Myocyte (in vitro differentiated cells): ENCODE measurements at places on chromosomes 2 and 18.

DNA sequence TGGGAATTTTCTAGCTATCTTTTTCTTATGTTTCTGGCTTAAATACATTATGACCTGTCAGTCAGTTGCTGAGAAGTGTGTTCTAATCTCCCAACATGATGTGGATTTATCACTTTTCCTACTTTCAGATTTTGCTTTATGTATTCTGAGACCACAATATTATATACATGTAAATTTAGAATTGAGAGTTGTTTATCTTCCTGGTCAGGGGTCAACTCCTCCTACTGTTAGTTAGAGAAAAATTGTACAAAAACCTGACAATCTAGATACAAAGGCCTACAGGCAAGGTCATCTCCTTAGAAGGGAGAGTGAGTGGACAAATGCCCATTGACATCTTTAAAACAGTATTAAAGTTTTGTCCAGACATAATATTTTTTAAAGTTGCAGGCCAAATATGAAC, 30.6 kb downstream of the C18orf63 start:
- DNase-seq: no peak

- DNase-seq: no peak
Observed at GRCh38 chr18:79068341-79068936, 755 bp upstream of the ATP9B start.

GRCh38 chr18:39225373-39225772, 1659.8 kb upstream of the CELF4 start:
- DNase-seq: no peak

DNA sequence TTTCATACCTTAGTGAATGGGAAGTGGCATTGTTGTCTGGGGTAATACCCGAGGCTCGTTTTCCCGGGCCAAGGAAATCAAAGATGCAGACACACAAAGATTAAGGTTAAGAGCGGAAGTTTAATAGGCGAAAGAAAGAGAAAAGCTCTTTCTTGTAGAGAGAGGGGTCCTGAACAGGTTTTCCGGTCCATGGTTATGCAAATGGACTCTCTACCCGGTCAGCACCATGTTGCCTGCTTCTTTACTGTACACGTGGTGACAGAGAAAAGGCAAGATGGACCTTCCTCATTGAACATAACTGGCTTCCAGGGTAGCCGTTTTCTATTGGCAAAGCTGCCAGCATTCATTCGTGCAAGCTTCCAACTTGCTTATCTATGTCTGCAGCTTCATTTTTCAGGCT, 2063.5 kb downstream of the SUCLG1 start:
- no peak for DNase-seq

GRCh38 chr2:109324861-109325260, 195.9 kb downstream of the SH3RF3 start:
- DNase-seq: peak; percentile 80

- no peak for DNase-seq
Observed at GRCh38 chr2:173300458-173300857, 54.2 kb upstream of the CDCA7 start.

DNA sequence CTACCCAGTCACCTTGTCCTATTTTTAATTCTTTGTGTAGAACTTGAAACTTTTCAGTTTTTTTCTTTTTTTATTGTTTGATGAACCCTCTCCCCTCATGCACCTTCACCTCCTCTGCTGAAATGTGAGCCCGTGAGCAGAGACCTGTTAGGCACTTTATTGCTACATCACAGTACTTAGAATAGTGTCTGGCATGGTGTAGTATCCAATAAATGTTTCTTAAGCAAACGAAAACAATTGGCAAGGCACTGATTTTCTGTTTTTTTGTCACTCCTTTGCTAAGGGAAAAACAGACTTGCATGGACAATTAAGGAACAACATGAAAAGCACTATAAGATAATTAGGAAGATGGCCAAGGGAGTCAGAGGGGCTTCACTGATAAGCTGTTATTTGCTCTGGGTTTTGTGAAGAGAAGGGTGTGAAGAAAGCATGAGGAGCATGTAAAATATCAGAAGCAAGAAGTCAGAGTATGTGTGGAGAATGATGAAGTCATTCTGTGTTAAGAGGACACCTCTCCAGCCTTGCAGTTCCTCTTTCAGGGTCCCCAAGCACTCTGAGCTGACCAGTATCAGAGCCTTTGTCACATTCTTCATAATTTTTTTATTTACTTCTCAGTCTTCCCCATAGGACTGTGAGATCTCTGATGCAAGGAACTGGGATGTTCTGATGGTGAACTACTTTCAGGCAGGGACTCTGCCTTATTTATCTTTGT, 99.7 kb upstream of the CAVIN2 start:
- DNase-seq: no peak

DNA sequence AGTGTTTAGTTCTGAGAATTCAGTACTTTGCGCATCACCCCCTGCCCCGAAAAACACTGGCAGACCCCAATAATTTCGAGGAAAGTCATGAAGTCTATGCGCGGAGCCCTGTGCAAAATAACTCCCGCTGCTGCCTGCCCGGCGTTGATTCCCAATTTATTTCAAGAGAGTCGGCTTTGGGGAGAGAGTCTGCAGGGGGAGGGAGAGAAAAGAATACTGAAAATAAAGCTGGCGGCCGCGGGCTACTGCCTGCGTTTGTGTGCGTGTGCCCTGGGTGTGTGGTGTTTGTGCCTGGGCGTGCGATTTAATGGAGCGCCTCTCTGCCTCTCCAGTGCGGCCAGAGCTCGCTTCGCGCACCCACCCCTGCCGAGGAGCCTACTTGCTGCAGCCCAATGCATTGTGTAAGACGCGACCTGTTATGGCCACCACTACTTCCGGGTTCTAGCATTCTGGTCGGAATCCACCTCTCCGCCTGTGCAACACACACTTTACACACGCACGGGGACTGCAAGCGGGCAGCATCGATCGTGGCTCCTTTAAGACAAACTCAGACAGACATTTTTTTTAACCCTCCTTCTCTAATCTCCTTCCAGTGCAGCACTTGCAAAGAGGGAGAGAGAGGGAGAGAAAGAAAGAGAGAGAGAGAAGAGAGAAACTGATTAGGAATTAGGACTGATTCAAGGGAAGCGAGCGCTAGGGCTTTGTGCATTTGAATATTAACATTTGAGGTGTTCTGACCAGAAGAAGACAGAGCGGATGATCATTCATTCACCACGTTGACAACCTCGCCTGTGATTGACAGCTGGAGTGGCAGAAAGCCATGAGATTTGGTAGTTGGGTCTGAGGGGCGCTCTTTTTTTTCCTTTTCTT, at the start of gene MEIS1:
Gene MEIS1, plus strand, starts transcription at position 447 of the 870 bp plus-strand sequence. CDS start 732 bp downstream, outside the sequence.
- peak; percentile 89 for DNase-seq

- DNase-seq: no peak
Observed at GRCh38 chr2:66872081-66872985, 437.4 kb downstream of the MEIS1 start.

DNA sequence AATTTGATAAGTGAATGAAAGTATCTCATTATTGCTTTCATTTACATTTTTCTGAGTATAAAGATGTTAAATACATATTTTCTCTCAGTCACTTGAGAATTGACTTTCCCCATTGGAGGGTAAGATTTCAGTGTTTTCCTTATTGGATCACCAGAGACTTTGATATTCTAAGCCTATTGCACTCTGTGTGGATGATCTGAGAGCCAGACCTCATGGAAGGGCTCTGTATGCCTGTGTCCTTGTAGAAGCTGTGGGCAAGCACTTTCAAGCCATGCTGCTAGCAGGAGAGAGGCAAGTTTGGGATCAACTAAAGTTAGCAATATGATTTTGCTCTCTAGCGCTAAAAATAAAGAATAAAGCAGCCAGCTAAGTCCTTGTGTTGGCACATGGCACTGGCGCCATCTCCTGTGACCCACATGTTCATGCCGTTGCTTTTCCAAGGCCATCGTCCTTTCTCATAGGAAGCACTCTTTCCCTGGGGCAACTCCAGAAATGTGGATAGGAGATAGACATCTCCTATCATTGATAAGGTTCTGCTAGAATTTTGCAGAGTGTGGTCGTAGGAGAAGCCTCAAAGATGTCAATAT, 72.6 kb downstream of the AOX1 start:
- peak; percentile 26 for DNase-seq

DNA sequence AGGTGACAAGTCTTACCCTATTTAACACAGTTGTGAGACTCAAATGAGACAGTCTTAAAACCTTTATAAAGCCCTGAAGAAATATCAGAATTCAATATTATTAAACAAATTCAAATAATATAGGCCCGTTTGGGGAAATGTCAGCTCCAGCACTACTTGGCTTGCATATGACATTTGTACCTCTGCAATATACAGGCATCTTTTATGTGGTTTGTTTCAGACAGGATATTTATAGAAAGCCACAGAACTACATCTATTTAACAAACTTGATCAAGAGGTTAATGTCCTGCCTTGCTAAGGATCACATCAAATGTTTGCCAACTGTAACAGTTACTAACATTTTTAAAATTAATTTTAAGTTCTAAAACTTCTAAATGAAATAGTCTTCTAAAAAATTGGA, 3.2 kb upstream of the MREG start:
- peak; percentile 58 for DNase-seq

GRCh38 chr18:64180171-64180570, 31.3 kb upstream of the LINC00305 start:
- no peak for DNase-seq

DNA sequence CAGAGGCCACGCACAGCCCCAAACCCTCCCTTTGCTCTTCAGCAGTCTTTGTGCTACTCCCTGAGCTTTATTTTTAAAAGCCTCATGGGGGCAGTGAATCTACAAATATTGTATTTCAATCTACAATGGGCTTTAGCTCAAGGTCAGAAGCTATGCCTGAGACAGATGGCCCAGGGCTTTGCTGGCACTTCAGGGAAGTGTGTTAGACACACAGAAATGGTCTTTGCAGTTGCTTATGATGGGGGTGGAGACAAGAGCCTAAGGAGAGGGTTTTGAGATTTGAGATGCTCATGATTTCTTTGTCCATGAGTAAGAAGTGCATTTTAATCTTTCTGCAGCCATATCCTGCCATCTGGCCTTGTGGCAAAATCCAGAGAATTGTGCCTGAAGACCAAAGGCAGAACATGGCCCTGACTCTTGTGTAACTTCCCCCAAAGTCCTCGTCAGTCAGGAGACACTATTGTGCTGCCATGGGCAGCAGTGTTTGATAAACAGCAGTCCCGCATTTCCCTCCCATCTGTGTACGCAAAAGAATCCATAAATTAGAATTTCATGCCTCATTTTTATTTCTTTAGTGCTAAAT, 92.6 kb downstream of the VAPA start:
- peak; percentile 75 for DNase-seq

DNA sequence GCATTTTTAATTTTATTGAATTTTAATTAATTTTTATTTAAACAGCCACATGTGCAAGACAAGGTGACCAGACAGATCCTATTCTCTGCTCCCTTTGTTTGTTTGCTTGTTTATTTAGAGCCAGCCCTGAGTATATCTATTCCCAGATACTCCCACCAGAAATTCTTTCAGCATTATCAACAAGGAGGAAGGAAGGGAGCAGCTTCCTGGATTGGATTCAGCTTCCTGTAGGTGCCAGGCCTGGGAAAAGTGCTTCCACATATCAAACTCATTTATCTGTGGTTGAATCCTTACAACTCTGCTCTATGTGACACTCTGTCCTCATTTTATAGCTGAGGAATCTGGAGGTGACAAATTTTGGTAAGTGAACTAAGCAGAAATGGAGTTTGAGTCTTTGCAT, 60.5 kb upstream of the KLF7 start:
- no peak for DNase-seq

GRCh38 chr18:4960578-4960977, 236.5 kb downstream of the AKAIN1 start:
- DNase-seq: no peak

GRCh38 chr18:69127873-69128500, 272.7 kb upstream of the DOK6 start:
- DNase-seq: peak; percentile 5

- DNase-seq: peak; percentile 53
Observed at GRCh38 chr2:210360412-210360811, 45.4 kb upstream of the MYL1 start.

- DNase-seq: no peak
Observed at GRCh38 chr2:202773301-202773973, 98.1 kb downstream of the ICA1L start.

DNA sequence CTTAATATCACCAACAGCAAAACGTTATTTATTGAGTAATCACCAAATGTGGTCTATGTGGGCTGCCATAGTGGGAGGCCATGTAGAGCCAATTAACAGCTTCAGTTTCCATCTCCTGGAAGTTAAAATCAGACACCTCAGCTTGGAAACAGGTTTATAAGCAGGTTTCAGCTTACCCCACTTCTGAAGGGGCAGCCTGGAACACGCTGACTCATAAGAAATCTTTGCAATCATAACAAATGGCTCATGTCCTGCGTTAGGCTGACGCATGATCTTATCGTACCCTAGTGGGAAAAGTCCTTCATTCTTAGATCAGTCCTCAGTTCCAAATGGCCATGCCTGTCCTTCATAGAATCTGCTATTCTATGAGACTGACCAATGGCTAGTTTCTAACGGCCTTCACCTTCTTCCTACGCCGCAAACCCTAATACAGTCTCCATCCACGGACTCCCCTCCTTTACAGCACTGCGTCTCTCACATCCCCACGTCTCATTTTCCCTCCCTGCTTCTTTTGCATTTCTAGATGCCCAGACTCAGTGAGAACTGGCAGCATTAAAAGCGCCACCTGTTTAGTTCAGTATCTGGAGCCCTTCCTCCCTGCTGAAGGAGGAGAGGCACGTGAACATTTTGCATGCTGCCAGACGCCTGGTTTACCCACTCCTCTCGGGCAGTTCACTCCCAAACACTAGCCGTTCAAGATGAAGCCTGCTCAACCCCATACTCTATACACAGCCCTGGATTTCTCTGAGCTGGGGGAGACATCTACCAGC, 24.2 kb upstream of the BZW1 start:
- DNase-seq: peak; percentile 58

GRCh38 chr2:122105171-122105876, 349.9 kb downstream of the TSN start:
- DNase-seq: no peak

GRCh38 chr2:227079726-227080125, 84.3 kb downstream of the COL4A4 start:
- no peak for DNase-seq

GRCh38 chr2:228065686-228066085, 115.8 kb downstream of the SPHKAP start:
- DNase-seq: no peak

GRCh38 chr2:147623328-147623727, 221.5 kb upstream of the ACVR2A start:
- DNase-seq: no peak

DNA sequence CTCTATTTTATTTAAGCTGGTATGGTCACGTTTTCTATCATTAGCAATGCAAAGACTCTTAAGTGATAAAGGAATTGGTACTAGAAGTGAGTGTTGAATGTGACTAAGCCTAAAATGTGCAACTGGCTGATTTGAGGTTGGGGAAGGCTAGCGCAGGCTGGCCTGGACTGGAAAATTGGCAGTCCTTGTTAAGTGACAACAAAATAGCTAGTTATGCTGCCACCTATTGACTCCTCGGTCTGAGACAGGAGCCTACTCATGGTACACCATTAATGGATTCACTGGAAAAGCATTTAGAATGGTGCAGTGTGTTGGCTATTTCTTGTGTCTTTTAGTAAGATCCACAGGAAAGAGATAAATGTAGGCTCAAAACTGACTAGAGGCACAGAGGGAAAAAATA, 5.7 kb upstream of the WIPF1 start:
- DNase-seq: peak; percentile 78

- DNase-seq: no peak
Observed at GRCh38 chr2:3761272-3761671, 57.9 kb downstream of the DCDC2C start.

GRCh38 chr2:197710424-197711042, 5.4 kb downstream of the MARS2 start:
- DNase-seq: no peak

- no peak for DNase-seq
Observed at GRCh38 chr2:210559182-210559581, 2.8 kb downstream of the CPS1 start.

GRCh38 chr2:120269816-120270215, 17.2 kb downstream of the RALB start:
- no peak for DNase-seq
